ENCODE measurements at places on chromosomes 7 and 10. TPM values are rescaled to one million over a fixed set of nuclear protein-coding genes. Genes with fewer than 3 reads are reported as not detected.
A peak's percentile ranks its signal among the peaks of the same experiment; 100 is the strongest.

DNA sequence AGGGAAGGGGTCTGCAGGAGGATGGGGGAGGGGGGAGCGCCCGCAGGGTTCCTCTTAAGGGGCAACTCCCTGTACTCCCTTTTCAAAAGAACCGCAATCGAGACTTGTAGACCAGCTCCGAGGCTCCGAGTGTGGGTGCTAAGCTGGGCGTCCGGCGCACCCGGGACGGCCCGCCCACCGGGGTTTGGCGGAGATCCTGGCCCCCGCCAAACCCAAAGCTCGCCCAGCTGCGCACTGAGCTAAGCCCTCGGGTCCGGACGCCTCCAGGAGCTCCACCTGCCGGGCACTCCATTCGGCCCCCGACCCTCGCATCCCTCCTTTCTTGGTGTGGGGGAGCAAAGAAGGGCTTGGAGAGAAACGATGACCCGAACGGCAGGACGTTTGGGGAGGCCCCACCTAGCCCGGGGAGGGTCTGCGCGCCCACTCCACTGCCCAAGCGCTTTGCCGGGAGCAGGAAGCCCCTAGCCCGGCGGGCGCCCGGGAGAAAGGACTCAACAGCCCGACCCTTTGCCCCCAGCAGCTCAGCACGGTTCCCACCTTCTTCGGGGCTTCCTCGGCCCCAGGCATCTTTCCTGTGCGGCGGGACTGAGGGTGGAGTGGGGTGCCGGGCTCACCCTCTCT is 651 bp downstream of the AFAP1L2 start:
- DNase-seq, result no peak

TBC1D12 gene
- total RNA-seq, result 18.0 TPM

MOGAT3 gene
- total RNA-seq, result not detected

- no peak for DNase-seq
These were observed 43.7 kb downstream of the DGKB start for GRCh38 chr7:14858866-14859265.

DNA sequence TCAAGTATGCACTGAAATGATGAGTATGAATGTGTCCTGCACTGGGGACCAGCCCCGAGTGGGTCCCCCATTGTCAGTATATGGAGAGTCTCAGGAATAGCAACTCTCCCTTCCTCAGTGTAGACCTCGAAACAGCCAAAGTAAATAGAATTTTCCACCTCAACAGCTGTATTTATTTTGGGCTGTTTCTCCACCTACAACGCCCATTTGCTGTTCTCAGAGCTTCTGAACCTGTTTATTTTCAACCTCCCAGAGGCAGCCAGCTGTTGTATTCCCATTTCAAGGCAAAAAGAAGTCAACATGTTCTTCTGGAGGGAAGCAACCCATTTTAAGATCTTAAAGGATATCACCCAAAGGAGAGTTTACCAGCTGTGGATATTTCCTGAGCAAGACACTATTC is 59.6 kb upstream of the BICC1 start:
- peak; percentile 15 for DNase-seq

- DNase-seq, result no peak
These were observed 115.2 kb upstream of the SFMBT2 start for GRCh38 chr10:7526017-7526400.

PTCD1 gene
- total RNA-seq, result 19.2 TPM

GRCh38 chr7:14047709-14048399 is 58.4 kb upstream of the ETV1 start:
- DNase-seq, result no peak

DNA sequence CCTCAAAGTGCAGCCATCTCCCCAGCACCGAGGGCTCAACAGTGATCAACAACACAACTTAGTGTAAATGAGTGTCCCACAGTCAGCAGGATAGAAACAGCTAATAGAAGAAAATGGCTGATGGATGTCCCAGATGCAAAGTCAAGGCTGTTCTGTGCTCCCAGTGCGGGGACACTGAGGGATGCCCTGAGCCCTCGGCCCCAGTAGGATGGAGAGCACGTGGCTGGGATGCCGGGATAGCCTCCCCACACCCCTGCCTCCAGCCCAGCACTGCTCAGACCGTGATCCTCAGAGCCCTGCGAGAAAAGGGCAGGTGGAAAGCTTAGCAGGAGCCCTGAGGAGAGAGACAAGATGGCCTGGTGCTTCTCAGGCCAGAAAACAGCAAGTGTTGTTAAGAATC is 243.9 kb upstream of the TCERG1L start:
- DNase-seq, result no peak

SNCG gene
- 4.4 TPM for total RNA-seq

GRCh38 chr10:7406712-7407333 is 4.0 kb downstream of the SFMBT2 start:
- no peak for DNase-seq

- no peak for DNase-seq
These were observed 69.5 kb downstream of the TCERG1L start for GRCh38 chr10:131242007-131242406.

RASA4B gene
- total RNA-seq, result 0.40 TPM

GRCh38 chr7:39406467-39406866 is 159.7 kb upstream of the YAE1 start:
- DNase-seq, result no peak

HTR7 gene
- 19.6 TPM for total RNA-seq

- no peak for DNase-seq
These were observed 104.3 kb upstream of the LANCL2 start for GRCh38 chr7:55260676-55261385.

DNA sequence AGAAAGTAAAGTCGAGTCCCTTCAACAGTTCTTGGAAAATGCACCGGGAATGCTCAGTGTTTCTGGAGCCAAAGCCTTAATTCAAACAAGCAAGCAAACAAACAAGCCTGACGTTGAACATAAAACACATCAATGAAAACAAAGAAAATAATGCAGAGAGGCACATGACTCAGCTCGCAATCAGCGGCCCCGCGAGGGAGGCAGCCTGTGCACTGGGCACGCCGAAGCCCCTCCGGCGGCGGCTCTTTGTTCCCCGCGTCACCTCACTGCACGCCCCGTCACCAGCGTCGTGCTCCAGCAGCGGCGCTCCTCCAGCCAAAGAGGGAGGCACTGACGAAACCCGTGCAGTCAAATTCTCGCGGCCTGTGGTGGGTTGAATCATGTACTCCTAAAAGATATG is 151.5 kb downstream of the DNAJB6 start:
- DNase-seq, result no peak

STX1A gene
- total RNA-seq, result 100 TPM

DNA sequence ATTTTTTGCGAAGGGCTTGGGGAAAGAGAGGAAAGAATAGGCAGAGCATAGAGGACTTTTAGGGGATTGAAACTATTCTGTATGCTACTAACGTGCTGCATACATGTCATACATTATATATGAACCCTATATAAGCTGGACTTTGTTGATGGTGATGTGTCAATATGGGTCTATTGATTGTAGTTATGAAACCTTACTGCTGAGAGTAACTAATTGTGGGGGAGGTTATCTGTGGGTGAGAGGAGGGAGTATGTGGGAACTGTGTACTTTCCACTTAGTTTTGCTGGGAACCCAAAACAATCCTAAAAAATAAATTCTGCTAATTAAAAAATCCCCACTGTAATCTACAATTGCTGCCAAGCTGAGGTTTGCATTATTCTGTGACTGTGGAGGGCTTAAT is 15.3 kb upstream of the CYP2C19 start:
- no peak for DNase-seq

GRCh38 chr7:143980746-143981510 is 19.2 kb upstream of the OR6B1 start:
- DNase-seq, result no peak

- peak; percentile 19 for DNase-seq
These were observed 21.8 kb downstream of the ARHGAP19 start for GRCh38 chr10:97270523-97271154.

GRCh38 chr7:31253532-31253931 is 87.0 kb downstream of the NEUROD6 start:
- DNase-seq, result no peak

- DNase-seq, result peak; percentile 87
These were observed 51.3 kb downstream of the MDFIC start for GRCh38 chr7:114973147-114973546.

DNA sequence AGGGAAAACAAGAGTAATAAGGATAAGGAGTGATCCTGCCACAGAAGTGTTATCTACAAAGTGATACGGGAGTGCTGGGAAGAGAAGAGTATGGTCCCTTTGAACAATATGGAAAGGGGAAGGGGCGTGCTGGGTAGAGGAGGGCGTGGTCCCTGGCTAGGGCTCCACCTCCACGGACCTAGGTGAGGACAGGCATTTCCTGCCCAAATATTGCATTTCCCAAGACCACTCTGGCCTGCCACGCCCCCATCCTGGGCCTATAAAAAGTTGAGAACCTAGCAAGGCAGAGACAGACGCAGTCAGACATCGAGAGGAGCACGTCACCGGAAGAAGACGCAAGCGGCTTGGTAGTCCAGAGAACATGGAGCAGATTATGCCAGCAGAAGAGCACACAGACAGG is 22.8 kb downstream of the VSTM4 start:
- DNase-seq, result no peak

- DNase-seq, result no peak
These were observed 190.0 kb upstream of the MKI67 start for GRCh38 chr10:128316121-128316726.

GRCh38 chr7:74453322-74454011 is at the start of gene GTF2IRD1:
TSS of gene GTF2IRD1 (plus strand) at chr7:74453906. CDS start at chr7:74508081, 54,175 bp downstream.
- DNase-seq, result peak; percentile 80

ATP6V1F gene
- 226 TPM for total RNA-seq

ABCB4 gene
- total RNA-seq, result not detected

SORCS1 gene
- not detected for total RNA-seq

DNA sequence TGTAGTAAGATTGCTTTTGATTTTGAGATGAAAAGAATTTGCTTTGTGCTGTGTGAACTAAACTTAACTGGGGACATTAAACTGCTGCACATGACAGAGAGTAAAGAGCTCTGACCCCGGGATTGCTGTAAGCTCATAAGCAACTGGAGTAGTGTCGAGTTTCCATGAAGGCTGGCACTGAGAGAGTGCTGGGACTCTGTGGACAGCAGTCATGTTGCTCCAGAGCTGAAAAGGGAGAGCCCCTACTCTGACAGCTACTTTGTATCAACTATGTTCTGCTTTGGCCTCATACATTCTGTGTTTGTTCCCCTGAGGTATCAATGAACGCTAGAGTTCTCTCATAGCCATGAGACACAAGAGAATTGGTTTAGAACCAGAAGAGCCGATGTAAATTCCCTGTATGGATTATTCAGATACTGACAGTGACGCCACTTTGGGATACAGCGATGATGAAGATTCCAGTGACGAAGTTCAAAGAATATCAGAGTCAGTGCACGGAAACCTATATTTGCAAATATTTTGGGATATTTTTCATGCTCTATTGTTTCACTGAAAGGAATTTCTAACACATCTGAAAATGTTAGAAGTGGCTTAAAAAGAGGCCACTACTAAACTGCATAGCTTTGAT is 185.9 kb upstream of the DKK1 start:
- no peak for DNase-seq

DNA sequence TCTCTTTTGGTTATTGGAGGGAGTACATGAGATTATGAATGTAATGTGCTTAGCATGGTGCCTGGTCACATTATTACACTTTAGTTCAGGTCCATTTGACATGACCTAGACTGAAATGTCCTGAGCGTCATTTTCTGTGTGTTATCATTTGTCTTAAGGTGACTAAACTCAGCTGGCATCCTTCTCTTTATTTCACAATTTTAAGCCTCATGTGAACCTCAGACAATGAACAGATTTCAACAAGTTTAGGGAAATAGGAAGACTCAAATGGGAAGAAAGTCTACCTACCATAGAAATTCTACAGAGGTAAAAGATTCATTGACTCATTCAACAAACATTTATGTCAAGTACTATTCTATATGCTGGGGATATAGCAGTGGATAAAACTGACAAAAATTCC is 70.2 kb upstream of the EXOC6 start:
- no peak for DNase-seq

DNA sequence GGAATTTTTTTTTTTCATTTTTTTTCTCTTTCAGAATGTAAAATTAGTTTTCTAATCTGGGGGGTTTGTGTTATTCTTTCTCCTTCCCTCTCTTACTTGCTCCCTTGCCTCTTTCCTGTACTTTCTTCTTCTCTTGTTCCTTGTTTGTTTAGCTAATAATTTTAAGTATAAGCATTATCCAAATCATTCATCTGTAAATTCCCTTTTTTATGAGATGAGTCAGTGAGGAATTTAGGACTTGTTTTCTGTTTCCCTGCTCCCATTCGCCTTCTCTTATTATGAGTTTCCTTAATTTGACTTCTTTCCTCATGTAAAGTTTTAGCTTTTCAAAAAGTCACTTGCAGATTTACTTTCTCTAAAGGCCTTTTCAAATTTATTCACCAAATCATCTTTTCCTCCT is 154.6 kb upstream of the ETV1 start:
- no peak for DNase-seq

DNA sequence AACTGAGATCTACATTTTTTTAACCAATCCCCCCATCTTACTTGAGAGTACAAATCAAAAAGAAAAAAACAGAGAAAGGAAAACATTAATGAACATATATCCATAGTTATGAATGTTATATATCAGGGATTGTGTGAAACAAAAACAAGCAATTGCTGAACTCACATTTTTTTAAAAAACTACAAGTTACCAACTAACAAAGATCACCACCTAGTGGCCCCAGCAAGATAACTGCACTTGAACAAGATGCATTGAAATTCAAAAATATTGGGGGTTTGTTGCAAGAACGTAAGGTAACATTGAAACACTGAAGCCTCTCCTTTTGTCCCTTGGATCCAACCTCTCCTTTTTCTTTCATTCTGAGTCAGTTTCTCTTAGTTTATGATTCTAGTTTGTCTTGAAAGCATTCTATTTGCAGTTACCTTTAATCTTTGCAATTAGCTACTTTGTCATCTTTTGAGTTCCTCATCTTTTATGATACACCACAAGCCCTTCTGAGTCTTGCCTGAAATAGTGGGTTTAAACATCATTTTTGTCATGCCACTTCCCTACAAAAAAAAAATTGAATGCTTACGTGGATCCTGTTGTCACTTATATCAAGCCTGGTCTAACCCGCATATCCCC is 87.3 kb upstream of the TES start:
- peak; percentile 47 for DNase-seq

DNA sequence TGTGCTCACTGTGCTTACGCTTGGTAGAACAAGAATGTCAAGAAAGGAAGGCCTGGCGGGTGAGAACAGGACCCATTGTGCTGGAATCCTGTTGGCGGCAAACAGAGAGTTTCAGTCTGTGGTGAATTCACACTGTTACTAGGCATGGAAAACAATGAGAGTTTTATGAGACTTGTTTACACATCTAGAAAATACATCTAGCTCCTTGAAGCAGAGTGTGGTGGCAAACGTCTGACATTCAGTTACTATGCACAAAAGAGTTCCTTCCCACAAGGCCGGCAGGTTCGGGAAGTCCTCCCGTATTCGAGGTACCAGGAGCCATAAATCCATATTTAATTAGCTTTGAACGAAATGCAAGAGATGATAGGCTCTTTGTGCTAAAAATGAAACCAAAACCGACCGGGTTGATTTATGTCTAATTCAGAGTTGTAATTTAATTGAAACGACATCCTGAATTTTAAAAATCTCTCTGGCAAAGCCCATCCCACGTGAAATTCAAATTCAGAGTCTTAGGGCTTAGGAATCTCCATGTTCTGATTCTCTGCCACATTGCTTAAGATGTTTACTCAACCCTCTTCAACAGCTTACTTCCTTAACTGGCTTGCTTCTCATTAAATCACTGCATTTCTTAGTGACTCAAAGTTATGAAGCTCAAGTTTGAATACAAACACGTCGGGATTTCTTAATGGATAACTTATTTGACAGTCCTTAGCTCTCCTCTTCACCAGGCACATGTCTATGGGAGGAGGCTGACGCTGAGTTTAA is 299.9 kb upstream of the PITRM1 start:
- DNase-seq, result peak; percentile 31
